ENCODE measurements at places on chromosomes 11 and 22.

DNA sequence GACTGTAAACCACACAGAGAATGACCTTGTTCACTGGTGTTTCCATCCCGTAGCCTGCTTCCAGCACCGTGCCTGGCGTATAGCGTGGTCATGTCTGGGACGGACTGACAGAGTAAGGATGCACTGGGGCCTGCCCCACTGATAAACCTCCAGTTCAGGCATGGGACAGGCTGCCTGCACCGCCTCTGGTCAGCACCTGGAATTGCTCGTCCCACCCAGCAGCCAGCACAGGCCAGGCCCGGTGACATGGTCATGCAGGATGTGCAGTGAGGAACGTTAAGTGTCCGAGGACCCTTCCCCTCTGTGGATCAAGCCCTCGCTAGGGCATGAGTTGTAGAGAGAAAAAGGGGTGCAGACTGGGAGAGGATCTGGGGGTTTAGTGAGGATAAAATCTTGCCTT lies 44.8 kb downstream of the LMO1 start:
- DNase-seq = no peak

GRCh38 chr11:4019891-4020290 lies 74.7 kb upstream of the RRM1 start:
- DNase-seq = no peak

DNA sequence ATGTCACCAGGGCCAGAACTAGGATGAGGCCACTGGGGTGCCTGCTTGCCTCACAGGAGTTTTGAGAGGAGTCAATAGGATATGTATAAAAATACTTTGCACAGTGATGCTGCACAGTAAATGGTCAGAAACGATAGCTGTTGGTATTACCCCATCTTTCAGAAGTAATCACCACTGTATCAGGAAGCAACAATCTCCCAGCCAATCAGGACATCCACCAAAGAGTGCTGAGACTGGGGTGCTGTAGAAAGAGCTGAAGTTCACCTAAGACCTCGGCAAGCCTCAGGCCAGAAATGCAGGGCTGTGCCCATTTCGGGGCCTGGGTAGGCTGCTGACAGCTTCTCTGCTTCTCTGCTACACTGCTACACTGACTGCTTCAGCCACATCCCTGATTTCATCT lies 17.4 kb downstream of the LMO2 start:
- no peak for DNase-seq

- no peak for DNase-seq
Measured at GRCh38 chr22:48043581-48043980, 1281.1 kb downstream of the TBC1D22A start.

DNA sequence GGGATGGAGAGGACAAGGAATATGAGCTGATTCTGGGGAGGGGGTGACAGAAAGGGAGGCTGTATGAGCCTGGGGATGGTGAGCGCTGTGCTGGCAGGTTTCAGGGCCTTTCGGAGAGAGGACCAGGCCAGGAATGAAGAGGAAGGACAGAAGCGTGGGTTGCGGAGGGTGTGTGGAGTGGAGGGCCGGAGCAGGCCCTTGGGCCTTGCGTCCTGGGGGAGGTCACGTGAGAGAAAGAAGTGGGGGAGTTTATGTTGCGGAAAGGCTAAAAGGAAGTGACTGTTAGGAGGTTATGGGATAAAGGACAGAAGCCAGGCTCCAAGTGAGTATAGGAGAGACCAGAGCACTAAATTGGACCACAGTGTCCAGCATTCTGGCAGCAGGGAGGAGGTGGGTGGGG lies 17.5 kb downstream of the BCR start:
- no peak for DNase-seq

DNA sequence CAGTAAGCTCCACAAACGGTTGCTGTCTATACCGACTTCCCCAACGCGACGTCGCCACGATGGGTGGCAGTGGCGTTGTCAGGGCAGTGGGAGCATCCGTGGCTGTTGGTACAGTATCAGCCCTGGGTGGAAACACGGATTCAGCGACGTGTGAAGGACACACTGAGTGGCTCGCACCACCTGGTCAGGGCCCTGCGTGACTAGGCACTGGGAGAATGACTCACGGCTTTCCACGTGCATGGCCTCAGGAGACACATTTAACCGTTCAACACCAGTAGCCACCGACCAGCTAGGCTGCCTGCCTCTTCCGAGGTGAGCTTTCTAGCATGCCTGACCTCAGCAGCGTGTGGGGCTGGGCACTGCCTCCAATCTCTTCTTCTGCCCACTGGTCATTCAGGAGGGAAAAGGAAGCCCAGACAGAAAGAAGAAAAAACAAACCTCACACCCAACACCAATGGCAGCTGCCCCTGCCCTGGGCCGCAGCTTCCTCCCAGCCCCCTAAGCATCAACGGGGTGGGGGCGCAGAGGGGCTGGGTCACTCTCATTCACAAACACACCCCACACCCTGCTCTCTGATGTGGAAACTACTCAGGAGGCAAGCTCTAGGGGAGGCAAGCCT lies 59.0 kb downstream of the MYH9 start:
- peak; percentile 82 for DNase-seq

GRCh38 chr11:35114906-35115687 lies 23.9 kb upstream of the CD44 start:
- no peak for DNase-seq

DNA sequence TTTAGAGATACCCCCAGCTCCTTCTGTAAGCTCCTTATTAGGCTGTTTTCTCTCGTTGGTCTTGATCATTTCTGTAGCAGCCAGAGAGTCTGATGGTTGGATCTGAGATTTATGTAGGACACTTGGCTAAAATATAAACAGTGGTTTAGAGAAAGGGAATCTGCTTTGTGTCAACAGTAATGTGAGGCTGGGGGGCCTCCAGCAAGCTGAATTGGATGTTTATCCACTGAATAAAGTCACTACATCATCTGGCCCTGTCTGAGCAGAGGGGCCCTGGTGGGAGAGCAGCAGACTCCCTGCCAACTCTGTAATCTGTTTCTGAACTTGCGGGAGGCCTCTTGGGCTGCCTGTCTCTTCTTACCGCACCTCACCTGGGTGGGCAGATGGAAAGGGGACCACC lies 328.5 kb upstream of the PLET1 start:
- DNase-seq = no peak

DNA sequence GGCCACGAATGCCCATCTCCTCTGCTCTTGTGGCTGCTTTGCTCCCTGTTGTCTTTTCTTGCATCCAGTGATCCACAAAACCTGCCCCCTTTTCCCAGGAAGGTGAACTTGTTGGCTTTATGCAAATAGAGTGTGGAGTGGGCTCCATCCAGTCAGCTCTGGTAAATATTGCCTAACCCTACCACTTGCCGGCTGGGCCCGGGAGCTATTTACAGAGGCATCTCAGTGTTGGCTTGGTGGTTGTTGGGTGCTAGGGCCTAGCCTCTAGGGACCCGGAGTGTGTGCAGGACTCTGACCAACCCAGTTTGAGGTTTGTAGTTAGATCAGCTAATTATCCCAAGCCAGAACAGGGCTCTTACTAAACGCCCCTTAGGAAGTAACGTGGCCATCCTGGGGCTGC lies 40.8 kb upstream of the TLCD5 start:
- no peak for DNase-seq

Data from amniotic stem cell (primary cell).